NCI-H2171 treated with DMSO at 0.1 percent for 48 hours (cell line): ENCODE measurements at places on chromosomes 2 and 18.

- no peak for DNase-seq
These were observed 323.3 kb downstream of the TGIF1 start for GRCh38 chr18:3773303-3773702.

DNA sequence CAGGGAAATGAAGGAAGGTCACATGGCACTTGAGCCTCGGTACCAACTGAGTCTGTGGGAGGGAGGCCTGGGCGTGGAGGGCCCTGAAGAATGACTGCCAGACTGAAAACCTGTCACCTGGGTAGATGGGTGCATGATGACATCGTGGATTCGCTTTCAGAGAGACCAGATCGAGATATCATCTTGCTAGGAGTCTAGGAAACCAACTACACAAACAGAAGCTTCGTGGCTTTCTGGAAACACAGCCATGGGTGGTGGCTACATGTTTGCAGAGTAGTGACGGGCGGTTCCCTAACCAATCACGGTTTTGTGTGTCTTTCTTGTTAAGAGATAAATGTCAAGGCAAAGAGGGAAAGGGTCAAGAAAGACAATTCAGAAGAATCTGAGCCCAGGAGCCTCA lies 155.0 kb downstream of the EIPR1 start:
- DNase-seq = no peak

DNA sequence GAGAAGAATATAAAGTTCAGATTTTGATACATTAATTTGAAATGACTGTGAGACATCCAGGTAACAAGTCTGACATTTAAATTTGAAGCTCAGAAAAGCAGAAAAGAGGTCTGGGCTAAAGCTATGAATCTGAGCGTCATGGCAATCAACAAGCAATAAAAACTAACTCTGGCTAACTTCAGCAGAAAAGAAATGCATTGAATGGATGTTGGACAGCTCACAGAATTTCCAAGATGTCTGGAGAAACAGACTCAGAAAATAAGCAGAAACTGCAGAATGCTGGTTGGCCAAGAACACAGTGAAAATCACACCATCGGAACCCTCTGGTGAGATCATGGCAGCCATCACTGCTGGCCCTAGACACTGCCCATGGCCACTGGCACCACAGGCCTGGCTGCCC lies 366.6 kb downstream of the METTL4 start:
- DNase-seq = no peak

DNA sequence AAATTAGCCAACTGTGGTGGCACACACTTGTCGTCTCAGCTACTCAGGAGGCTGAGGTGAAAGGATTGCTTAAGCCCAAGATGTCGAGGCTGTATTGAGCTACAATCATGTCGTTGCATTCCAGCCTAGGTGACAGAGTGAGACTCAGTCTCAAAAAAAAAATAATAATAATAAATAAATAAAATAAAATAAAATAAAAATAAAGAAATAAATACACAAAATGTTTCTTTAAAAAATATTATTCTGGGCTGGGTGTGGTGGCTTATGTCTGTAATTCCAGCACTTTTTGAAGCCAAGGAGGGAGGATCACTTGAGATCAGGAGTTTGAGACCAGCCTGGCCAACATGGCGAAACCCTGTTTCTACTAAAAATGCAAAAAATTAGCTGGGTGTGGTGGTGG lies 272.8 kb downstream of the AGPS start:
- DNase-seq = no peak

- DNase-seq = peak; percentile 55
These were observed 1286.6 kb upstream of the ZEB2 start for GRCh38 chr2:145806546-145806945.

DNA sequence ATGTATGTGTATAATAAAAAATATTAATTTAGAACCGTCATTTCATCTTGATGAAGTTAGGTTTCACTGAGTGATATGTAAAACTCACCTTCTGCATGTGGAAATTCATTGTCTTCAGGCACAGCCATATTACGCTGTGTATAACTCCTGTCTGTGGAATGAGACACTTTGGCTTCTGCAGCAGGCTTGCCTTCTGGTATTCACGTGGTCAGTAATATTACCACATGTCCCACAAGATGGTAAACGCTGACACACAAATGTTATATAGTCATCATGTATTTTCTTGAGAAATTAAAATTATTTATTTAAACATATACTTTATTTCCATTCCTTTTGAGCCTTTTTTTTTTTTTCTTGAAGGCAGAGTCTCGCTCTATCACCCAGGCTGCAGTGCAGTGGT lies 25.1 kb upstream of the AAK1 start:
- no peak for DNase-seq

DNA sequence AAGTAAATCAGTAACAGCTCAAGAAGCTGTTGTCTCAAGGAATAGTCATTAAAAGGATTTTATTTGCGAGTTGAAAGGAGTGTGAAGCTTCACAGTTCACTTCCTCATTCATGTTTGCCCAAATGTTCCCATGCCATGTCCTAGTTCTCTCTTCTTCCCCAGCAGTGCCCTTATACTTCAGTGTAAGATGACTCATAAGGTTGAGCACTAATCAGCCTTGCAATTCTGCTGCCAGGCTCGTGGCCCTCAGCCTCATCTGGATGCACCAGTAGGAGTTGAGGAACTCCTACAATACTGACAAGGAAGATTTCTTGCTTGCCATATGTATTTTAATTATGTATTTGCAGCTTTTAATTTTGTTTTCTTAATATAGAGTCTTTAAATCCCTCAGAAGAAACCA lies 1980.4 kb downstream of the SUCLG1 start:
- no peak for DNase-seq

GRCh38 chr18:7950380-7951136 lies 383.4 kb downstream of the PTPRM start:
- no peak for DNase-seq

DNA sequence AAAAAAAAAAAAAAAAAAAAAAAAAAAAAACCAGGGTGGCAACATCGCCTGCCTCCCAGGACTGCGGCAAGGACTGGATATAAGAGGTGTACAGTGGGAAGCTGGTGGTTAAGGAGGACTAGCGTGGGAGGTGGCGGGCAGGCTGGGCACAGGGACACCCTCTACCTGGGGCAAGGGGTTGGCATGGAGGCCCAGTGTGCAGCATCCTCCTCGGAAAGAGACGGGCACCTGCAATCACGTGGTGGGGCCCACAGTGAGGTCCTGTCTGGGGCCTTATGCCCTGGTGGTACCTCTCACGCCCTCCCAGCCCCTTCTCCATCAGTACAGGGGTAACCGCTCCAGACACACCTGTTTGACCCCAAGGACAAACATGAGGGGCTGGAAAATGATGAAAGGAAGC lies 27.9 kb downstream of the PXDN start:
- DNase-seq = no peak

GRCh38 chr2:55862673-55863390 lies 60.8 kb downstream of the EFEMP1 start:
- no peak for DNase-seq

DNA sequence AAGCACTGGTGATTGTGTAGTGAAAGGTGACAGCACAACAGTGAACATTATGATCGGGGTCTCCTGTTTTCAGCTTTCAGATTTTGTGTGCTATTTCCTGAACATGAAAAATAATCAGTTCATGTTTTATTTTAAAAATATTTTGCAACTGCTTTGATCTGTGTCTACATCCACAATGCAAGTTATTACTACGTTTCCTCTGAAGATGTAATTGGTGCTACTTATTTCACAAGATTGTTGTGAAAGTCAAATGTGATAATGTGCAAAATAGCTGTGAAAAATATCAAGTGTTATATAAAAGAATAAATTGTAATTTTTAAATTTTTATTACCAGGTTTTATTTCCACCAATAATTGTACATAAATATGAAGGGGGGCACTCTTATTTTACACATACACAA lies 6.1 kb upstream of the GCA start:
- DNase-seq = no peak

DNA sequence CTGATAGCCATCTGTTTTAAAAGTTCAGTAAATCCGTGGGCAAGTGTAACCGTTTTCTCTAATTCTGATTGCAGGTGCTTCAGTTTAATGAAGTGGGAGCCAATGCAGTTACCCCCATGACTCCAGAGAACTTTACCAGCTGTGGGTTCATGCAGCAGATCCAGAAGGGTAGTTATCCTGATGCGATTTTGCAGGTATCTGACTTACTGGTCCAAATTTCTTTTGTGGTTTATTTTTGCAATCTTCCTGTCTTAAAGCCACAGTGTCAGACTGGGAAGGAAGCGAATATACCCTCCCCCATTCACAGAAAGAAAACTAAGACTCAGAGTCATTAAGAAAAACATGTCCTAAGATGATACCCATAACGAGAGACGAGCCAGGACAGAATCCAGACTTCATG lies 7.7 kb downstream of the SERPINB2 start:
- DNase-seq = no peak

GRCh38 chr2:56444339-56444738 lies 260.5 kb downstream of the CCDC85A start:
- DNase-seq = peak; percentile 81

DNA sequence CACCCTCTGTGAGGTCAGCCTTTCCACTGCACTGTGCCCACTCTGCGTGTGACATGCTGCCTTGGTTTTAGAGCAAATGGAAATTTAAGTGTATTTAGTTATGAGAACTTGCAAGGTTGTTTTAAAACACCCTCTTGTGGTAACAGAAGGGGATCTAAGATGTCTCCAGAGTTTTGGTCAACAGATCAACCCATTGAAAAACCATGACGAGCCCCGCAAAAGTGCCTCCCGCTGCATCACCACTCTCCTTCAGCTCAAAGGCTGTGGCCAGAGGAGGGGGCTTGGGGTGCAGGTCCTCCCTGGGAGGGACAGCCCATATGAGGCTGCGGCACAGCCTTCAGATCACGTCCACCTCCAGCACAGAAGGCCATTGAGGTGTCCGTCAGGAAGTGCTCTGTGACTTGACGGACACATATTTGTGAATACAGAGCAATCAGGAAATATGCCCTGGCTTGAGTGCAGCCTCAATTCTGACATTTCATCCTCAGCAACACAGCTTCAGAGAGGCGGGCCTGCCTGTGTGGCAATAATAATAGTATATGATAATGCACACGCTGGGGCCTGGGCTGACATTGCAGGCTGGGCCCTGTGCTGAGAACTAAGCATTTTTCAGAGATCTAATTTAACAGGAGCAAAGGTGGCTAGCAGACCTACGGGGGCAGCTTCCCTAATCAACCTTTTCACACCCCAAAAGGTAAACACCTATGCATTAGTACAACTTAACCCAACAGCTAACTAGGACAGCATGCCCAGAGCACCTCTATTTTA lies 213.9 kb downstream of the ANAPC1 start:
- no peak for DNase-seq

- DNase-seq = no peak
These were observed 137.9 kb downstream of the MGAT5 start for GRCh38 chr2:134391751-134392160.

GRCh38 chr2:96073170-96073775 lies 38.6 kb upstream of the GPAT2 start:
- no peak for DNase-seq

DNA sequence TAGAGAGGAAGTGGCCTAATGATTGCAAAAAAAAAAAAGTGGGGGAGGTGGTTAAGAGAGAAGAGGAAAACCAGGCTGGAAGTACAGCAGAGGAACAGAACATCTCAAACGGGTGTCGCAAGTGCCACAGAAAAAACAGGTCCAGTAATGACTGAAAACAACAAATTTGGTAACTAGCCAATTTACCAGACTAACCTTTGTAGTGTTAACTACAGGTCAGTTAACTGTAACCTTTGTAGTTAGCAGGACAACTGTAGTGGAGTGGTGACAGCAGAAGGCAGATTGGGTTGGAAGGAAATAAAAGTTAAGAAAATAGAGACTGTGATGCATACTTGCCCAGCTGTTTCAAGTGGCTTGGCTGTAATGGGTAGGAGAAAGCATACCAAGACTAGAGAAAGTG lies 91.4 kb upstream of the CHST9 start:
- no peak for DNase-seq

- no peak for DNase-seq
These were observed 5.8 kb upstream of the GBX2 start for GRCh38 chr2:236173729-236174607.

GRCh38 chr2:13009027-13009642 lies 292.4 kb downstream of the TRIB2 start:
- DNase-seq = no peak

DNA sequence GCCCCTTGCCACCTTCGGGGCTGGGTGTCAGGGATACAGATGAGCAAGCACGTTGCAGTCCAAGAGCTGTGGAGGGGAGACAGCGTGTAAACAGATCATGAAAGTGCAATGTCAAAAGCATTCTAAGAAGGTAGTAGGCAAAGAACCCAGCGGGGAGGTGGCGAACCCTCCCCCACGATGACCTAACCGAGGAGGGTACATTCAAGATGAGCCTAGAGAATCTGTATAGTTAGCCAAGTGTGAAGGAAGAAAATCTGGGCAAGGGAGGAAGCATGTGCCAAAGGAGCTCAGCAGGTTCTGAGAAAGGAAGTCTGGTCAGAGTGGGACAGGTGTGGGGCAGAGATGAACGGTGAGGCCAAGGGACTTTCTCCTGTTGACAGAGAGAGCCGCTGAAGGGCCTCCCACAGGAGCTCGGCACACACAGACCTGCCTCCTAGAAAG lies 106.9 kb downstream of the SP3 start:
- no peak for DNase-seq

DNA sequence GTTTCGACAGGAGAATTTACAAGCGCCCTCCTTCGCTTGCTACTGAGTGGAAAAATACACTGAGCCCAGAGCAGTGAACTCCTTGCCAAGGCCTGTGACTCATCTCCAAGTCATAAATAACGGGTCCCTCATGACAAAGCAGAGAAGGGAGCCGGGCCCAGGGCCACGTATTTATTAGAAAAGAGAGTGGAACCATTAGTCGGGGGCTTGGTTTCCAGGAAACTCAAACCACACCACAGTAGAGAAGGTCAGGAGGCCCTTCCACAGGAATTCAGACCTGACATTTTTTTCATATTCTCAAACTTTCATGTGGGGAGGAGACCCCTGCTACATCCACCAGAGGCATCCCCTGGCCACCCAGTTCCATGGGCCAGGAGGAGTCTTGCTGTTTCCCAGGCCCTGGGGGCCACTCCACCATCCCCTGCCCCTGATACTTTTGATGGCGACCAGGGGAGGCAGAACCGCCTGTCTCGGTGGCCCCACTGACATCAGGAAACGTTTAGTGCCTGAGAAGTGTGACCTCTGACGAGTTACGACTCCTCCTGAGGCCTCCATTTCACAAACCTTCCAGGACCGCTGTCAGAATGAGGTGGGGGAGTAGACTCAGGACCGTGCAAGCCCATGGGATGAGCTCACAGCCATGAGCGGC lies 289.7 kb downstream of the DYSF start:
- DNase-seq = no peak

DNA sequence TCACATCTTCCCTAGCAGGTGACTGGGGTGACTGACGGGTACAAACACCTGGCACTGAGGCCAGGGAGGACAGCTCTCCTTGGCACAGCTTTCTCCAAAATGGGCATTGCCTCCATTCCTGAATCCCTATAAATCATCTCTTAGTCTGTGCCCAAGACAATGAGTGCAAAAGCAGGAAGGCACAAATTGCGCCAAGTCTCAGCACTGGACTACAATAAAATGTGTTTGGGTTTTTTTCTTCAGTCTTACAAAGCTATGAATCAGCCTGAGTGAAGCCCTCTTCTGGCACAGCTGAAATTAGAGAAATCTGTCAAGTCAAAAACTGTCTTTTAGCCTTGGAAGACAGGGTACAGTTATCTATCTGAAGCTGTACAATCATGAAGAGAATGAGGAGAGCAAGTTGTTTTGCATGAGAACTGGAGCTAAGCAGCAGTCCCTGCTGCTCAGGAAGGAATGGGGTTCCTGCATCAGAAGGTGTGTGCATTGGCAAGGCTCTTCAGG lies 90.8 kb downstream of the EPB41L3 start:
- no peak for DNase-seq

GRCh38 chr2:39779341-39779851 lies 338 bp upstream of the THUMPD2 start:
- peak; percentile 31 for DNase-seq
